ENCODE measurements at places on chromosomes 1 and 21.
A peak's percentile ranks its signal among the peaks of the same experiment; 100 is the strongest.

- peak; percentile 65 for DNase-seq
Measured at GRCh38 chr1:209884665-209885117, 53.3 kb upstream of the SYT14 start.

- no peak for DNase-seq
Measured at GRCh38 chr1:165894591-165894990, 67.2 kb downstream of the UCK2 start.

DNA sequence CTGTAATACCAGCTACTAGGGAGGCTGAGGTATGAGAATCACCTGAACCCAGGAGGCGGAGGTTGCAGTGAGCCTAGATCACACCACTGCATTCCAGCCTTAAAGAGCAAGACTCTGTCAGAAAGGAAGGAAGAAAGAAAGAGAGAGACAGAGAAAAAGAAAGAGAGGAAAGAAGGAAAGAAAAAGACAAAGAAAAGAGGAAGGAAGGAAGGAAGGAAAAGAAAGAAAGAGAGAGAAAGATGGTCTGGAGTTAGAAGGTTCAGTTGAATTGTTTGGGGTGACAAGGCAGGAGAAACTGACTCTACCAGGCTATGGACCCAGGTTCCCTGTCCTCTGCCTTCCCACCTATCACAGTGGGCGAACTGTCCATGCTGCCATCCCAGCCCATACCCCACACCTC, 27.4 kb upstream of the PIK3CD start:
- DNase-seq: no peak

GRCh38 chr1:184152974-184153373, 101.4 kb downstream of the TSEN15 start:
- DNase-seq: no peak

DNA sequence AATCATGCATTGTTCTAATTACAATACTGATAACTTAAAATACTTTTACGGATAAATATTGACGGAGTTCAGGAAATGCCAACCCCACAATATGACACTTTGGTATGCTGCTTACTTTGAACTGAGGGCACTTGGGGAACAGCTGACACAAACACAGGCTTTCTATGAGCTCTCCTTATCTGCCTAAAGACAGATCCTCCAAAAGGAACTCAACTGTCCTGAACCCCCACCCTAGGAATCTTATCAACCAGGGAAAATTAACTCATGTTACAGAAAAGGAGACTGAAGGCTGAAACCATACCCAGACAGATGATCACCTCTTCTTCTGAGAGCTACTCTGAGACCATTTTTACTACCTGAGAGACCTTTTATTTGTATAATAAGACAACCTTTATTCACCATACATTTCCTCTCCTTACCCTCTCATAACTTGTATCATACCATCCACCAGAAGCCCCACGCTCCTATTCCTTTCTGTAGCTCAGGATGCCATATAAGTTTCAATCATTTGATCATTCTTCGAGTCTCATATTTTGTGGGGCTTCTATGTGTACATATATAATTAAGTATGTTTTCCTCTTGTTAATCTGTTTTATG, 239.5 kb downstream of the FAF1 start:
- no peak for DNase-seq

DNA sequence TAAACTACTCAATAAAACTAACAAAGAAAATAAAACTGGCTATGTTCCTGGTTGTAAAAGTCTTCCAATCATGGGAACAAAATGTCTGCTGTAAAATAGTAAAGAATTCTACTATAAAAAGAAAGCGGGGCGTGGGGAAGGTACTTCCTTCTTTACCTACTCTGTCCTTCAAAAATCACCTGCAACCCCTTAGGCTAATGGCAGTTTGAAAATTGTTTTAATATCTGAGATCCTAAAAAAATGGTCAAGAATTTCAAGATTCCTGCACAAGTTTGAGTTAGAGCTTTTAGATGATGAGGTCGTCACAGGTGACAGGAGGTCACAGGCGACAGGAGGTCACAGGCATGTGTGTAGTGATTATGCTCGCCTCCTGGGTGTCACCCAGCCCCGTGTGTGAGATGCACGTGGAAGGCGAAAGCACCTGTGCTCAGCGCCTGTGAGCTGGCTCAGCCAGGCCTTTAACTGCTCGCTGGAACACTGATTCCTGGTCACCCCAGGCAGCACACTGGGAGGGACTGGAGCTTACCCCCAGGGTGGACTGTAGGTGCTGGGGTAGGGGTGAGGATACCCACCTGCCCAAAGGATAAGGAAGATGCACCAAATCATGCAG, 18.6 kb upstream of the TMPRSS2 start:
- no peak for DNase-seq

- no peak for DNase-seq
Measured at GRCh38 chr1:116804736-116805135, 50.5 kb downstream of the CD2 start.

- DNase-seq: no peak
Measured at GRCh38 chr21:44540741-44541288, 820 bp upstream of the KRTAP10-1 start.

DNA sequence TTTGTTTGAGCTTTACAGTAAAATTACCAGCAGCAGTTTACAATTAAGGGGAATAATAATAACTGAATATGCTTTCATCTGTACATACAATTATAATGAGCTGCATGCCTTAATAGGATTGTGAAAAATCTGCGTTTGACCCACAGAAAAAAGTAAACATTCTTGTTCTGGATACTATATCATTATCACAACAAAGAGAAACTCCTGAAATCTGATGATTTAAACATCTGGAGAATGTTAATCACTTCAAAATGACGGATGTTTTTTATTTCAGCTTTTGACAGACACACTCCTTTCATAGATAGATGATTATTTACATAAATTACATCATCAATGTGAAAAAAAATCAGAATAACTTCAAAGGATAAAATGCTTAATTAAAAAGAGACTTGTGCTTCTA, 58.5 kb downstream of the TYW3 start:
- no peak for DNase-seq

- no peak for DNase-seq
Measured at GRCh38 chr1:80258659-80259058, 1252.1 kb upstream of the ADGRL4 start.

GRCh38 chr1:172826096-172826741, 167.3 kb downstream of the FASLG start:
- peak; percentile 41 for DNase-seq

GRCh38 chr1:25012966-25013962, 83.2 kb upstream of the RUNX3 start:
- no peak for DNase-seq

GRCh38 chr1:226480461-226480860, 68.1 kb upstream of the STUM start:
- DNase-seq: no peak

GRCh38 chr1:59879574-59879973, 47.0 kb downstream of the CYP2J2 start:
- DNase-seq: peak; percentile 84

DNA sequence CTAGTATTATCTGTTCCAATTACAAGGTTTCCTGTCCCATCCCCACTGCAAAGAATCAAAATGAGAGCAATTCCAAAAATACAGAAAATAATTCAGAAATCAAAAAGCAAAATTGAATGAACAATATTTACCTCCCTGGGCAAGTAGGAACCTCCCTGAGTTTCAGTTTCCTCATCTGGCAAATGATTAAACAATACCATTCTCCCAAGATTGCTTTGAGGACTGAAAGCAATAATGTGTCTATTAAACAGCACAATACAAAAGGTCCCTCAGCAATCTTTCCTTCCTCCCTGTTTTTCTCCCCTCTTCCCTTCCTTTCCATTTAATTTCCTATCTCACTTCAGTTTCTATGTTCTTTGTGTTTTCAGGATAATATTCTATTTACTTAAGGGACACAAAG, 171.0 kb downstream of the ZC3H11B start:
- DNase-seq: no peak

DNA sequence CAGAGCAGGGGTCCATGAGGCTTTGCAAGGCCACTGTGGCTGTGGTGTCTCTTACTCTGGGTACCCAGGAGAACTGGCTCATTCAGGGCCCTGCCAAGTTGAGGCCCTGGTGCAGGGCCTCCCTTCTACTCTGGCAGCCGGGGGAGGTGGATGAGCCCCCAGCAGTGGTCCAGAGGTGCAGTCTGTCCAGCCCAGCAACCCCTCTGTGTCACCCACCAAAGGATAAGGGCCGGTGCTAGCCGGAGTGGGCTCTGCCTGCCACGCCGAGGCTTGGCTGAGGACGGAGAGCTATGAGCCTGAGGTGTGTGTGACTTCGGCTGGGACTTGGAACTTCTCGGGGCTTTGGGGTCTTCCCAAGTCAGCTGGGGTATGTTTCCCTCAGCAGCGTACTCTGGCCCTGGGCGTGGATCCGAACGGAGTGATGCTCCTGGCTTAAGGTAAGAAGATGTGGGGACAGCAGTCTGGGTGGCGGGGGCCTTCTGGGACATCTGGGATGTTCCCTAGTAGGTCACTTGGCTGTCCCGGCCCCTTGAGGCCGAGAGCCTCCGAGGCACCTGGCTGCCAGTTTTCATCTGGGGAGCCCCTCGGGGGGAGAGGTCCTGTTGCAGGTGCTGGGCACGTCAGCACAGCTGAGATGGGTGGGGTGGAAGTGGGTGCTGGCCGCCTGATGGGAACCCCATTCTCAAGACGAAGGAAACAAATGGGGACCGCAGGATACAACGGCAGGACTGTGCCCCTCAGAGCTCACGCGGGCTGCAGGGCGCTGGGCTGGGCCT, 25.9 kb downstream of the RUNX3 start:
- no peak for DNase-seq

GRCh38 chr1:200415227-200415626, 5.4 kb upstream of the ZNF281 start:
- no peak for DNase-seq

GRCh38 chr1:20948101-20948500, 161.0 kb upstream of the HP1BP3 start:
- no peak for DNase-seq

DNA sequence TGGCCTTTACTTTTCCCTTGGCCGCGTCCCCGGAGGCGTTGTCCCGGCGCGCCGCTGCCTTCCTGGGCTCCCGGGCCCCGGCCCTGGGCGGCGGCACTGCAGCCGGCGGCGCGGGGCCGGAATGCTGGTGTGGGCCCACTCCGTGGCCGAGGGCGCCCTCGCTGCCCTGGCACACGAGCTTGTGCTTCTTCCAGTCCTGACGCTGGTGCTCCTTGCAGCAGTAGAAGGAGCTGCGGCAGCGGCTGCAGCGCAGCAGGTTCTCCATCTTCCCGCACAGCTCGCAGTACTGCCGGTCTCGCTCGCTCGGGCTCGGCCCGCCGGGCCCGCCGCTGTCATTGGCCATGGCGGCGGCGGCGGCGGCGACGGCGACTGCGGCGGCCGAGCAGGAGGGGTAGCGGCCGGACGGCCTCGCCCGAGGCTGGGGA, 529 bp downstream of the EGLN1 start:
- DNase-seq: peak; percentile 31

- no peak for DNase-seq
Measured at GRCh38 chr21:36964827-36965719, 1.4 kb downstream of the HLCS start.

GRCh38 chr1:150976879-150977694, 2.5 kb upstream of the CERS2 start:
- DNase-seq: no peak

DNA sequence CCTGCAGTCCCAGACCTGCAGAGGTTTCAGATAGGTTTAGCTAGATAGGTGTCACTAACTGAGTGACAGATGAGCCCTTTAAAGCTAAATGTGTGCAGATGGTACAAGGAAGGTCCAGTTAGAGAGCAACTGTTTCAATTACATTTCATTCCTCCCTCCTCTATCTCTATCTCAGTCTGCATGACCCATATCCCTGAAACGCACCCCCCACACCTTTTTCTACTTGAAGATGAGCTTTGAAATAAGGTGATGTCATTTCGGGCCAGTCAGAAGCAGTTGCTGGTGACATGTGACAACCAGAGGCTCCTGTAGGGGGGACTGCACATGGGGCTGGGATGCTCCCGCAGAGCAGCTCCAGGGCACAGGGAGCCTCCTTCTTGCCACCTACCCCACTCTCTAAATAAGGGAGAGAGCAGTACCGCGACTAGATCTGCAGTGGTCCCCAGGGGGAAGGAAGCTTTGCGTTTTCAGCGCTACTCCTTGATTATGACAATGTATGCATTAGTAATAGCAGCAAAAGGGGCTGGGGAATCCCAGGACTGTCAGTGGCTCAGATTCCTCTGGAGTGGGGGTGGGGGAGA, 4.3 kb downstream of the ATP8B2 start:
- no peak for DNase-seq

DNA sequence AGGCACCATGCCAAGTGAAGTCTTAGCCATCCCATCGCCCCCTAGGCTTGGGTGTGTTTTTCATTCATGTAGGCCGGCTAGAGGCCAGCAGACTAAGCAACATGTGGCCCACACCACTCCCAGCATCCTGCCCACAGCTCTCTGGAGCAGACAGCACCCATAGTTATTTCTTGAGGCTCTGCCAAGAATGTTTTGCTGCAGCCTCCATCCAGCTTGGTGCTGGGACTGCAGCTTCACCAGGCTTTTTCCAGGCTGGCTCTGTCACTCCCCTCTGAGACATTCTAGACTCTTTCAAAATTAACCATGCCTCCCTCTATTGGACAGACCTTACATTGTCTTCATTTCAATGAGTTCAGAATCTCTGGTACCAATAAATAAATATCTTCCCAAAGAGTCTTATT, 104.2 kb downstream of the DUSP10 start:
- DNase-seq: no peak

- no peak for DNase-seq
Measured at GRCh38 chr1:23801338-23801748, 789 bp upstream of the GALE start.

- peak; percentile 38 for DNase-seq
Measured at GRCh38 chr21:15204140-15204969, 139.6 kb upstream of the NRIP1 start.

DNA sequence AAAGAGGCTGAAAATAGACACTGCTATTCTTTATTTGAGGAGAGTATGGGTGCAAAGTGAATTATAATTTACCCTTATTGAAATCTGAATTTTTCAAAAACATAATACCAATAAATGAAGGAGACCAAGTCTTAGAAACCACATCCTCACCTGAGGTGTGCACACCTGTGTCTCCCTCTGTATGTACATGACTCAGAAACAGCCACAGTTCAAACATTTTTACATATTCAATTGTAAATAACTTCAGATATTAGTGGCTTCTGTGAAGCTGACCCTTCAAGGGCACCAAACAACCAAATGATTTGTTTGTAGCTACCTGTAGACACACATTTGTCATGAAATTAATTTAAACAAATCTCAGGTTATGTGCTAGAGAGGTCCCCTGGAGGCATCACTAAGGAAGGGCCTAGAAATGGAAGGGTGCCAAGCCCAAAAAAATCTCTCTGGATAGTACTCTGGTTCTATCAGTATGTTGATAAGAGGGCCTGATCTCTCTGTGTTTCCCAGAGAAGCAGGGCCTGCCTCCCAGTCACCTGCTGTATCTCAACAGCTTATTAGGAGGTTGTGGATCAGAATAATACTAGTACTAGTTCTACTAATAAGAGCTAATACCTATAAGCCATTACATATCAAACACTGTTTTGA, 28.1 kb downstream of the ERI3 start:
- no peak for DNase-seq

DNA sequence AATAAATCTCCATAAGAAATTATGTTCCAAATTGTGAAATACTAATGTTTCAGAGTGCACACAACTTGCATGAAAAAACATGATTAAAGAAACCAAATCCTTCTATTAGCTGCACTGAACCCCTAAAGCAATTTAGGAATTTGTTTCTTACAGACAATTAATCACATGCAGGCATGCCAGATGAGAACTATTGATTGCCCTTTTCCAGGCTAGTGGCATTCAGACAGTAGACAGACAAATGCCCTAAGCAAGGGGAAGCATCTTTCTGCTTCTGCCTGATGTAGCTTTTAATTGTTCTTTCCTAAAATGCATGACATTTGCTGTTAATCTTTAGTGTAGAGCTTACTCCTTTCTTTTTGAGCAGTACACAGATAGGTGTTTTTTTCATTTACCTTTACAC, 229.5 kb downstream of the DPYD start:
- DNase-seq: no peak

Measured in HEK293T (cell line).